ELF-1 (cell line): ENCODE measurements at places on chromosomes 7 and 10.

- no peak for DNase-seq
Measured at GRCh38 chr10:10432296-10433035, 585.2 kb upstream of the CELF2 start.

DNA sequence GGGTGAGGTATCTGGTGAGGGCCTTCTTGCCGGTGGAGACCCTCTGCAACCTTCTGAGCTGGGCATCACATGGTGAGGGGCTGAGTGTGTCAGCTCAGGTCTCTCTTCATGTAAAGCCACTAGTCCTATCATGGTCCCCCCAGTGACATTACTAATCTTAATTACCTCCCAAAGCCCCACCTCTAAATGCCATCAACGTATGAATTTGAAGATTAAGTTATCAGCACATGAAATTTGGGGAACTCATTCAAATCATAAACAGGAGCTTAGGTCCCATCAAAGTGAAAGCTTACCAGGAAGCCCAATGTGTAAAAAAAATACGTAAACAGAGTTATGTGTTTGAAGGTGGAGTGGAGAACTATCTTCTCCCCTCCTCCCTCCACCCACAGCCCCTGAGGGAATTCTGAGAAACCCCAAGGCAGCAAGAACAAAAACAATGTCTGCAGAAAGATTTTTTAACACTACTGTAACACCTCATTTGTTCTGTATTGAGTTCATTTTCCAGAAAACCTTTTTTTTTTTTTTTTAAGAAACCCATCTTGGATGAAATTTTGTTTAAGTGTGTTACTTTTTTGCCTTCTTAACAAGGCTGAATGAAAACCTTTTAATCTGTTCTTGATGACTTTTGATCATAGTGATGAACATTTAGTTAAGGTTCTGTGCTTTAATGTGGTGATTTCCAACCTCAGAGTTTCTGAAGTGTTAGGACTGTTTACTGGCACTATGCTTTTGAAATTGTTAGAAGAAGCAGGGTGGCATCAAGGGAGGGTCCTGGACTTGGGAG lies 19.1 kb upstream of the PCGF5 start:
- no peak for DNase-seq

- DNase-seq = no peak
Measured at GRCh38 chr7:130142654-130143333, 62.4 kb downstream of the TMEM209 start.

- no peak for DNase-seq
Measured at GRCh38 chr7:17274551-17275245, 23.8 kb upstream of the AHR start.

DNA sequence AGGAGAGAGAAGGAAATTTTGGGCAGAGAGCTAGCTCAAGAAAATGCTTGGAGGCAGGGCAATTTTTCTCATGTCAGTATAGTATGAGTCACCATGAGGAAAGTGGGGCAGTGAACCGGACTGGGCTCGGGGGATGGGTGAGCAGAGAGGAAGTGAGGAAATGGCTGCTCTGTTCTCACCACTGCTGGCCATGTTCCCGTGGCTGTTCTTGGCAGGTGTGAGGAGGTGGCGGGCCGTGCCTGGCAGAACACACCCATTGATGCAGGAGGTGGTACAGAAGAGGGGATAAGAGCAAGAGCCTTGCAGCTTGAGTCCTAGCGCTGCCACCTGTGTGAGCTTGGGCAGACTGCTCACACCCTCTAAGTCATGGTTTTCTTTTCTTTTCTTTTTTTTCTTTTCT lies 304.4 kb upstream of the LYZL1 start:
- peak; percentile 43 for DNase-seq

- no peak for DNase-seq
Measured at GRCh38 chr10:35552650-35553342, 52.3 kb upstream of the GJD4 start.

DNA sequence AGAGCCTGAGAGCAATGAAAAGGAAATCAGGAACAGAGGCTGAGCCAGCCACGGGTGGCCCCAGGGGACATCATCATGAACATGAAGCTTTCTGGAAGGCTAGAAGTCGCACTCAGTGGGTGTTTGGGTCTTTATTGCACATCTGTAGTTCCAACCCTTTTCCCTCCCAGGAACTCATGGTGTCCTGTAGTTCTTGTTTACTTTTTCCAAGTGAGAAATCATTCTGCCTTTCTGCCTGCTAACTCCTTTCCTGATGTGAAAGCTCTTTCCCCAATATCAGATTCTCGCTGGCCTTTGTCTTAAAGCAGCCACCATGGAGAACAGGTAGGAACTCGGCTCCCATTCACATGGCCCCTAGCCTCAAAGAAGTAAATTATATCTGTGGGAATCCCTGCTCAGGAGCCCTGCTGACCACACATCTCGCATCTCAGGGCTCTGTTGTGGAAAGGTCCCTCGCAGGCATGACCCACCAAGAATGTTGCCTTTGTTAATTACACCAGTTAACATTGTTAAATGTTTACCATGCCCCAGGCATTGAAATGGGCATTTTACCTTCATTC lies 542.7 kb downstream of the TNS3 start:
- peak; percentile 82 for DNase-seq

DNA sequence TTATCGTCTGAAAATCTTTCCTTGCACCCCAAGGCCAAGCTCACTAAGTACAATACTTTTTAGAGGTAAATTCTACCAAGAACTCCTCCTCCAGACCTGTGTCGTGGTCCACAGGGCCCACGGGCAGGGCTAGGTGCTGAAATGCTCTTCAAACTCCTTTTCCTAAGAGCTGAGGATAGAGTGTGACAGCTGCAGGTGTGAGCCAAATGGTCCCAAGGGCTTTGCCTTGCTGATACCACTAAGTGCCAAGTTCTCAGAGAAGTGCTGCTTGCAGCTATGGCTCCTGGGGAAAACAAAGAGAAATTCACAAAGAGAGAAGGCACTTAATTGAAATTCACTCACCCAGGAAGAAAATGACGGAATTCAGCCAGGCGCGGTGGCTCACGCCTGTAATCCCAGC lies 868.9 kb upstream of the AUTS2 start:
- no peak for DNase-seq

DNA sequence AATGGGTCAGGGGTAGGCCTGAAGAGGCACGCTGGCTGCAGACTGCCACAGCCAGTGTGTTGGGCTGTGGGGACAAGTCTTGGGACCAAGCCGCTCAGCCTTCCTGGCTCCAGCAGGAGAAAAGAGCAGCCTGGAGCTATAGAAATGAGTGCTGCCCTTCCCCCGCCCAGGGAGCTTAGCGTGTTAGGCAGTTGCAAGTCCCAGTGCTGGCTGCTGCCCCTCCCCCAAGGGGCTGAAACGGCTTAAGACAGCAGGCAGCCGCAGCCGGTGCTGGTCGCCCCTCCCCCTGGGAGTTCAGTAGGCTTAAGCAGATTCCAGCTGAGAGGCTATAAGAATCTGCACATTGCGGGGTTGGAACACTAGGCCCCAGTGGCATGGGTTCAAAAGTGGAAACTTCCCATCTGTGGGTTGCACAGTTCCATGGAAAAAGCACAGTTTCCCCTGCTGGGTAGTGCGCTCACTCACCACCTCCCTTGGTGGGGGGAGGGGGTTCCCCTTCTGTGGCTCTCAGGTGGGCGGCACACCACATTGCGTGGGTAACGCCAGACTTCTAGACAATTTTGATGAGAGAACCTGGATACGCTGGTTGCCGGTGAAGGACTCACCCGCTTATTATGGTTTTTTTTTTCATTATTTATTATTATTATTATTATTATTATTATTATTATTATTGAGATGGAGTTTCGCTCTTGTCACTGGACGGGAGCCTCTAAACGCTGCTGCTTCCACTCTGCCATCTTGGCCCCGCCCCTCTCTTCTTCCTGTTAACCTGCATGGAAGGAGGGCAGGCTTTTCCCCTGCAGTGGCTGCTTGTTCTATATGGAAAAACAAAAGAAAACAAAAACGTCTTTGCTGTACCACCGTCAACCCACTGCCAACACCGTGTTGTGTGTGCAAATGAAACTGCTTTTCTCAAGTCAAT lies 151.1 kb downstream of the CXCL12 start:
- peak; percentile 98 for DNase-seq

GRCh38 chr7:105776068-105776790 lies 100.2 kb downstream of the ATXN7L1 start:
- peak; percentile 97 for DNase-seq

- no peak for DNase-seq
Measured at GRCh38 chr10:101014966-101015581, 15.5 kb downstream of the LZTS2 start.

GRCh38 chr10:50850578-50851230 lies 34.7 kb downstream of the A1CF start:
- DNase-seq = no peak

DNA sequence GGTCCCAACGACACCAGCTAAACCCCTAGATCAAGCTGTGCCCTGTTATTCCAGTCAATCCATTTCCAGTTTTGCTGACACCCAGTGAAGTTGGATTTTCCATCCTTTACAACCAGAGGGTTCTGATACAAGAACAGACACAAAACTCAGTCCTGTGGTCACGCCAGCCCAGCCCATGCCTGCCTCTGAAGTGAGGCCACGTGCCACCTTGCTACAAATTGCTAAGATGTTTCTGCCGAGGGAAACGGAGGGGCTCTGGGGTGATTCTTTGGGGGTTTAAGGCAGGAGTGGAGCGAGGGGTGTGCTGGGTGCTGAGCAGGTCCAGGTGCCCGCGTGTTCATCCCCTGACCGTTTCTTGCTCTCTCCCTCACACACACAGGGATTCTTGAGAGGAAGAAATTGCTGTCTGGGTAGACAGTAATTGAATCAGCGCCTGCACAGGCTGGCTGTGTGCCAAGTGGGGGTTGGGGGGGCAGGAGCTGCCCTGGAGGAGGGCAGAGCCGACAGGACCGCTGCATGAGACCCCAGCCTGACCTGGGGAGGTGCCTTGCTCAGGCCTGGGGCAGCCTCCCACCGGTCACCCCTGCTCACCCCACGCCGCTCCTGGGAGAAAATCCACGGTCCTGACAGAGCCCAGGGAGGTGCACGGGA lies 38.1 kb downstream of the ADAP1 start:
- no peak for DNase-seq

GRCh38 chr10:124065382-124066125 lies 27.8 kb downstream of the CHST15 start:
- peak; percentile 54 for DNase-seq

- no peak for DNase-seq
Measured at GRCh38 chr10:30529373-30529998, 95.5 kb downstream of the MAP3K8 start.

- DNase-seq = no peak
Measured at GRCh38 chr7:118583641-118584040, 359.1 kb downstream of the ANKRD7 start.

- DNase-seq = no peak
Measured at GRCh38 chr10:119367841-119368549, 160.6 kb downstream of the GRK5 start.
